ENCODE measurements at places on chromosomes 16 and 17.
A peak's percentile ranks its signal among the peaks of the same experiment; 100 is the strongest.

- peak; percentile 91 for DNase-seq
Measured at GRCh38 chr17:71801301-71801700, 319.5 kb upstream of the SOX9 start.

DNA sequence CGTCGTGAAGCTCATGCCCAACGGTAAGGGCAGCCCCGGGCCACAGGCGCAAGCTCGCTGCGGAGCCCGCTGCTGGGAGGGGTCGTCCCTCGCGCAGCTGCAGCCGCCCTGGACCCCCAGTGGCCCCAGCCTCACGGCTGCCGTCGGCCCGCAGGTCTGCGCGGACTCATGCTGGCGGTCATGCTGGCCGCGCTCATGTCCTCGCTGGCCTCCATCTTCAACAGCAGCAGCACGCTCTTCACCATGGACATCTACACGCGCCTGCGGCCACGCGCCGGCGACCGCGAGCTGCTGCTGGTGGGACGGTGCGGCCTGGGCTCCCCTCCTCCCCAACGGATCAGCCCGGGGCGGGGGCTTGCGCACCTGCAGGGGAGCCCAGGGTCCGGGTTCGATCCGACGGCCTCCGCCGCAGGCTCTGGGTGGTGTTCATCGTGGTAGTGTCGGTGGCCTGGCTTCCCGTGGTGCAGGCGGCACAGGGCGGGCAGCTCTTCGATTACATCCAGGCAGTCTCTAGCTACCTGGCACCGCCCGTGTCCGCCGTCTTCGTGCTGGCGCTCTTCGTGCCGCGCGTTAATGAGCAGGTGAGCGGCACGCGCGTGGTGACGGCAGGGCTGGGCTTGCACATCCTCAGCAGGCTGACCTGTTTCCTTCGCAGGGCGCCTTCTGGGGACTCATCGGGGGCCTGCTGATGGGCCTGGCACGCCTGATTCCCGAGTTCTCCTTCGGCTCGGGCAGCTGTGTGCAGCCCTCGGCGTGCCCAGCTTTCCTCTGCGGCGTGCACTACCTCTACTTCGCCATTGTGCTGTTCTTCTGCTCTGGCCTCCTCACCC, 5.8 kb downstream of the SLC5A2 start:
- no peak for DNase-seq

DNA sequence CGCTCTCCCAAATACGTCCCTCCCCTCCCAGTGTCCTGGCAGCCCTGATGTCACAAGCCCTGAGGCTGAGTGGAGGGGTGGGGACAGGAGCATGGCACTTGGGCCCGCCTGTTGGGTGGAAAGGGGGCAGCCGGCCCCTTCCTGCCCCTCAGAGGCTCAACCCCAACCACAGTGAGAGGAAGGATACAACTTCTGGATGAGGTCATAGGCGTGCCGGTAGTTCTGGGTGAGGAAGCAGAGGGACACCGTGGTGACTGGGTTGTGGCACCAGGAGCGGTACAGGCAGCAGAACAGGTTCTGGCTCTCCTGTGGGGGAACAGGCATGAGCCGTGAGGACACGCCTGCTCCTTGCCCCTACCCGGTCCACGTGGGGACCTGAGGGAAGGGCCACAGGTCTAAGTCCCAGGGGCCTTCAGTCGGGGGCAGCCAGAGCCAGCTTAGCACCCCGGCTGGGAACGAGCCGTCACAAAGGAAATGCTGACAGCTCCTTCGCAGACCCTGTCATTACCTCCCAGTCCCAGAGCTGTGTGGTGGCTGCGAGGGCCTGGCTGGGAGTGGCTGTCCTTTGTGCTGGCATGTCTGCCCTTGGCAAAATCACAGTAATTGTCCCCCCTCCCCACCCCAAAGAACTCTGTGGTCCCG, 11.2 kb upstream of the MTSS2 start:
- no peak for DNase-seq

GRCh38 chr17:18005496-18005895, 32.8 kb downstream of the DRC3 start:
- no peak for DNase-seq

DNA sequence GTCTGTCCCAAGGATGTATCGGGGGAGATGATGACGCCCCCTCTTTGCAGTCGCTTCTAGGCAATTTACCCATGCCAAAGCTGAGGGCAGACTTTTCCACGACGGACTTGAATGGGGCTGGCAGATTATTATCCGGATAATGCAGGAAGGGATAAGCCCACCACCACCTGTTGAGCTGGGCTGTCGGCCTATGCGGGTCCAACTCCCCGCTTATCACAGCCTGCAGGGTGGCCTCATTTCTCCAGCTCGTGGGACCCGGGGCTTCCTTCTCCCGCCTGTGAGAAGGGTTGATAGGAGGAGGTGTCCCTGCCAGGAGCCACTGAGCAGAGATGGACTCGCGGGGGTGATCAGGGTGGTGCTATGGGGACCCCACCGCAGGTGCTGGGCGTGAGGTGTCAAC, 559 bp downstream of the CACNG5 start:
- no peak for DNase-seq

DNA sequence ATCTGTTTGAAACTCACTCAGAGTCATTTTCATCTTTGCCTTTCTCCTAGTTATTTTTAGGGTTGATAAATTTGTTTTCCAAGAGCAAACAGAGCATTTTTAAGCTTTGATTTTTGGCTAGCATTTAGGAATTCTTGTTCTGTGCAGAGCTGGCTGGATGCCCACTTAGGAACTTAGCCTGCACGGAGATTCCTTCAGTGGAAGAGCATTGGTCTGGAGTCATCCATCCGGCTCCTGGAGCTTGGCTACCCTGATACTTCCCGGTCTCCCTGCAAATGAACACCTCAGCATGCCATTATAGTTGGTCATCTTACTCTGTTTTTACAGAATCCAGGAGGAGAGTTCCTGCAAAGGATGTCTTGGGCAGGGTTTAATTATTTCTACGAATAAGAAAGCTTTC, 57.1 kb downstream of the SPECC1 start:
- peak; percentile 90 for DNase-seq

GRCh38 chr17:30570596-30571265, 93.5 kb downstream of the GOSR1 start:
- DNase-seq: no peak

DNA sequence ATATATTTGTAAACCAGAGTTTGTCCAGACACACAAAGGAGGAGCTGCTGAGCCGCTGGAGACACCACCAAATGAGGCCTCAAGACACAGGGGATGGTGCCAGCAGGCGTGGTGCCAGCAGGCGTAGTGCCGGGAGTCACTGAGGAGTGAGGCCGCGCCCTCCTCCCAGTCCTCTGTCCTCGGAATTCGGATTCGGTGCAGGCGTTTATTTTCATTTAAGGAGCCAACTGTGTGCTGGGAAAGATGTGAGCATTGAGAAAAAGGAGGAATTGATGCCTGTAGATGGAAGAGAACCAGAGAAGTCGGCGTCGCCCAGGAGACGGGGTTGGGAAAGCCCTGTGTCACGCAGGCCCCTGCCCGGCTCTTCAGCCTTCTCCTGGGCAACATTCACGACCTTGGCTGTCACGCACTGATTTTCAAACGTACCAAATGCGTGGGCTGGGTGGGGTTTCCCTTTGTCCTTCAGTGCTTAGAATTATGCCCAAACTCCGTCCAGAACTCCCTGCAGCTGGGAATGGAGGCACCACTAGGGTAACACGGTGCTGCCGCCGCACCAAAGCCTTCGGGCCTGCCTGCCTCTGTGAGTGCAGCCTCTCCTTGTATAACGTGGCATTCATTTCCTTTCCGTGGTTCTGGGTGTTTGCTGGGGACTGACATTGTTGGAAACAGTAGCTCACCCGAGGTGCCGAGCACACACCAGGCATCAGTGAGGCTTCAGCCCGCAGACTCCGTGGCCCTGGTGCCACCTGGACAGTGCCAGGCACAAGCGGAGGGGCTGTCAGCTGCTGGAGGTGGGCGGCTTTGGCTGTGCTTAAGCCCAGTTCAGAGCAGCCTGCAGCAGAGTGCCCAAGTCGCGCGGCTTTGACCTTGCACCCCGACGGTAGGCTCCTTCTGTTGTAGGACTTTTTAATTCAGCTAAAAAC, 49.0 kb upstream of the CHMP6 start:
- DNase-seq: peak; percentile 68

DNA sequence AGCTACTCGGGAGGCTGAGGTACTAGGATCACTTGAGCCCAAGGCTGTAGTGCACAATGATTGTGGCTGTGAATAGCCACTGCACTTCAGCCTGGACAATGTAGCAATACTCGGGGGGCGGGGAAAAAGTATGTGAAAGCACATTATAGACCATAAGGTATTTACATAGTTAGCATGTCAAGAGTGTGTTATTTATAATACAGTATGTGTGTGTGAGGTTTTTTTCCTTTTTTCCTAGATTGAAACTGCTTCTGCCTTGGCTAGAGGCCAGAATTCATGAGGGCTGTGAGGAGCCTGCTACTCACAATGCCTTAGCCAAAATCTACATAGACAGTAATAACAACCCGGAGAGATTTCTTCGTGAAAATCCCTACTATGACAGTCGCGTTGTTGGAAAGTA, 30.5 kb downstream of the PTRH2 start:
- DNase-seq: no peak

GRCh38 chr16:35134471-35134870, 1675.1 kb downstream of the TP53TG3F start:
- no peak for DNase-seq

GRCh38 chr17:72158895-72159885, 38.4 kb downstream of the SOX9 start:
- no peak for DNase-seq

GRCh38 chr17:7982173-7982572, 20.2 kb upstream of the GUCY2D start:
- DNase-seq: no peak

DNA sequence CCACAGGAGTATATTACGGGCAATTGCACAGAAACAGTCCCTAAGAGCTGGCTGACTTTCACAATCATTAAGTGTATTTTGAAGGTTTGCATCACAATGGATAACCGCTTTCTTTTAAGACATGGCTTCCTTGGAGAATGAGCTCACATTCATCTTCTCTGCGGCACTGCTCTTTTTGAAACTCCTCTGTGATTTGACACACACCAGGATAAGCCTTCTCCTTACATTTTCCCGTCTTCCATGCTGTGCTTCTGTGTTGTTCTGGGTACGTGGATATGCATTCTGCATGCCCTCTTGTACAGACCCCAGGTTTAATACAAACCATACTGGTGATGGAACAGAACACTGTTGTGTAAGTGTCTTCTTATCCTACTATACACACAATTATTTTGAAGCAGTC, 89.5 kb upstream of the METRNL start:
- no peak for DNase-seq

- no peak for DNase-seq
Measured at GRCh38 chr16:22239131-22239805, 33.2 kb downstream of the EEF2K start.

GRCh38 chr17:45288825-45289224, 26.9 kb upstream of the SPATA32 start:
- DNase-seq: peak; percentile 49

GRCh38 chr17:49484588-49484987, 10.5 kb upstream of the NGFR start:
- no peak for DNase-seq

- DNase-seq: no peak
Measured at GRCh38 chr16:88977812-88978607, 1.0 kb upstream of the CBFA2T3 start.

- DNase-seq: no peak
Measured at GRCh38 chr17:1731194-1731506, 6.6 kb downstream of the WDR81 start.

DNA sequence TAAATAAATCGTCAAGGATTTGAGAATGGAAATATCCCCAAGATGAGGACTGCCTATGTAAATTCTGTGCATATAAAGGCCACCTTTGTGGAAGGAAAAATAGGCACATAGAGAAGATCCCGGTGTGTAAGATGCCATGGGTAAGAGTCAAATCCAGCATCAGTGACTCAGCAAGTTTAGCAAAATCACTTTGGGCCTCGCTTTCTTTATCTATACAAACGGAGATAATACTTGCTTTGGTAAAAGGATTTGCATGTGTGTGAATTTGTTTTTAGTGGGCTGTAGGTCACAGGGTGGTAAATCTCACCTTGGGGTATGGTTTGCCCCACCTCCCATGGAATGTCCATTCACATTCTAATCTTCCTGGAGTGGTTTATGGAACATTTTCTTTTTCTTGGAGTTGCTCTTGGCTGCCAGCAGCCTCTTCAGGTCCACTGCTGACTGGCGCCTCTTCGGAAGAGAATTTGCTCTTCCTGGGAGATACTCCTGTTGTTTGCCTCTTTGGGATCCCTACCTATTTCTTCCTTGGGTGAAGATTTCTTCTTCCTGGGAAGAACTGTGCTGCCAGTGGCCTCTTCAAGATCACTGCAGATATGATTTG, 587.6 kb downstream of the CDH11 start:
- no peak for DNase-seq

DNA sequence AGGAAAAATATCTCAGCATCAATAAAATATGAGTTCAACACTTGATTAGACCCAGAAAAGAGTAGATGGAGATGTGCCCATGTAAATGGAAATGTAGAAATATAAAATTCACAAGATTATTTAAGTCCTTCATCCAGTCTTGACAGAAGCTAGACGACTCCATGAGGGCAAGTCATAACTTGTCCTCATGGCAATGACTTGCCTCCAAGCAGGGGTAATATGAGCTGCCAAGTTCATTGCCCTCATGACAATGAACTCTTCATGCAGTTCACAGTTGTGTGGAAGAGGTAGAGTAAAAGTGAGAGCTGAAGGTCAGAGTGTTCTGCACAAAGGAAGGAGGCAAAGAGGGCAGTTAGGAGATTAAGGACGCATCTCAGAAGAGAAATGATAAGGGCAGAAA, 22.3 kb downstream of the CDH11 start:
- no peak for DNase-seq

- DNase-seq: no peak
Measured at GRCh38 chr16:89744813-89745212, 23.5 kb downstream of the ZNF276 start.

GRCh38 chr16:77406680-77407079, 28.2 kb downstream of the ADAMTS18 start:
- no peak for DNase-seq

DNA sequence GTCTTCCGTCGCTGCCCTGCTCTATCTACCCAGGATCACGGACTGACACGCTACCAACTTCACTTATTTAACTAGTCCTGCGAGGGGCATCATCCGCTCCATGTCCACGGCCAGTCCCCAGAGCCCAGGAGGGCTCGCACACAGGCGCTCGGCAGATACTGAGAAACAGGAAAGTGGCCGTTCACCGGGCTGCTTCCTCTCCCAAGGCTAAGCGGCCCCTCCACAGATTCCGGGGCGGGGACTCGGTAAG, 388 bp downstream of the OXLD1 start:
- DNase-seq: no peak

GRCh38 chr16:2981177-2981898, 1.1 kb upstream of the PKMYT1 start:
- no peak for DNase-seq

- no peak for DNase-seq
Measured at GRCh38 chr16:63185235-63185780, 1149.1 kb upstream of the CDH8 start.

GRCh38 chr17:51730303-51731050, 428.0 kb downstream of the CA10 start:
- DNase-seq: peak; percentile 15

Data from astrocyte of the cerebellum (primary cell).